Brain pericyte (primary cell): ENCODE measurements at places on chromosomes 6 and 20.

- DNase-seq = no peak
Measured at GRCh38 chr6:129120856-129121638, 238.1 kb downstream of the LAMA2 start.

DNA sequence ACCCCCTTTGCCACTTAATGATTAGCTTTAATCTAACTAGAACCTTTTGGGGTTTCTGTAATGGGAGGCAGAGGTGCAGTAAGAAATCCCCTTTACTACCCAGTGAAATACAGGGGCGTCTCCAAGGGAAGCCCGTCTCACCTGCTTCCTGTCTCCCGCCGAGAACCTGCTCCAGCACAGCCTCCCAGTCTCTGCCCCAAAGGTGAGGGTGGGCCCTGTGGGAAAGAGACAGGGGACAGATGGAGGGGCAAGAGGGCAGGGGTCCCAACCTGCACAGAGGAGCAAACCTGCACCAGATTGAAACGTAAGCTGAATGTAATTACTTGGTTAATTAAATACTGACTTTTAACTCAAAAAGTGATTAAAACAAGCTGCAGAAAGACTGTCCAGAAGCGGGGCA, 474.2 kb upstream of the SULF2 start:
- DNase-seq = no peak

DNA sequence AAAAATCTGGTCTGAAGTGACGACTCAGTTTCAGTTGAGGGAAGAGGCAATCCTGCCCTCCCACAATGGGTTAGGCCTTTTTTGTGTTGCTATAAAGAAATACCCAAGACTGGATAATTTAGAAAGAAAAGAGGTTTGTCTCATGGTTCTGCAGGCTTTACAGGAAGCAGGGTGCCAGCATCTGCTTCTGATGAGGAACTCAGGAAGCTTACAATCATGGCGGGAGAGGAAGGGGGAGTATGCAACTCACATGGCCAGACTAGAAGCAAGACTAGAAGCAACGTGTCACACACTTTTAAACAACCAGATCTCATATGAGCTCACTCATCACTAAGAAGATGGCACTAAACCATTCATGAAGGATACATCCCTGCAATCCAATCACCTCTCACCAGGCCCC, 529.3 kb downstream of the KIF16B start:
- no peak for DNase-seq

GRCh38 chr6:37483252-37483901, 16.3 kb downstream of the CCDC167 start:
- DNase-seq = no peak

DNA sequence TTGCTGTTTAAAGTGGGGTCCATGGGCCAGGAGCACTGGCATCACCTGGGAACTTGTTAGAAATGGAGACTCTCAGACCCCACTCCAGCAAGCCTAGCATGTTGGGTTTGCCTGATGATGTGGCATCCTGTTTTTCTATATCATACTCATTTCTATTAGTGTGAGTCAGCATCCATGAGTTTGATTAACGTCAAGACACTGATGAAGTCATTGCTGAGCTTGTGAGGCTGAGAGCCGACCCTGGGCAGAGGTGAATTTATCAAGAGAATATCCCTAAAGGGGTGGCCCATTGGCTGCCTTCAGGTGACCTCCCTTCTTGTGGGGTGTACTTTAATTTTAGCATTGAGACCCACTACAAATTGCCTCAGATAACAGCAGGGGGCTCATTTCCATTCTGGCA, 43.4 kb upstream of the RNF144B start:
- no peak for DNase-seq

GRCh38 chr6:43846556-43846955, 76.5 kb downstream of the VEGFA start:
- DNase-seq = no peak

GRCh38 chr20:17843246-17844132, 125.1 kb downstream of the SNX5 start:
- DNase-seq = peak; percentile 69

- DNase-seq = no peak
Measured at GRCh38 chr6:154542747-154543146, 32.3 kb upstream of the CNKSR3 start.

GRCh38 chr20:34082232-34082887, 29.7 kb downstream of the EIF2S2 start:
- no peak for DNase-seq

GRCh38 chr6:100173211-100173610, 179.2 kb upstream of the MCHR2 start:
- no peak for DNase-seq

- no peak for DNase-seq
Measured at GRCh38 chr6:147905711-147906110, 397.2 kb downstream of the SAMD5 start.

- DNase-seq = no peak
Measured at GRCh38 chr20:36425166-36425565, 116.2 kb upstream of the MYL9 start.

- no peak for DNase-seq
Measured at GRCh38 chr6:157172231-157172701, 151.1 kb downstream of the TMEM242 start.

- DNase-seq = no peak
Measured at GRCh38 chr6:150254770-150255169, 111.9 kb downstream of the PPP1R14C start.

DNA sequence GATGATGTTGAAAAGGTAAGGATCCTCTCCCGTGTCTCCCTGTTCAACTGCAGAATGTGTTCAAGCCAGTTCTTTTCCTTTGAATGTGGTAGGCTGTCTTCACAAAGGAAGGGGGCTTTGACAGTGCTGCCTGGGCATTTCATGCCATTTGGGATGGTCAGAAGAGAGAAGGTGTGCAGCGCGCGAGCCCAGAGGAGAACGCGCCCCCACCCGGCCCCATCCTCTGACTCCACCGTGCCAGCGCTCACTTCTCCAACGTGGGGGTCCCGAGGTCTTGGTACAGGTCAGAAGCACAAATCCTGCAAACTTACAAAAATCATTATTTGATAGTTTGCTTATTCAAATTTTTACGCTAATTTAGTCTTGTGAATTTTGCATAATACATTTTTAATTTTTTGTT, 14.4 kb downstream of the ENTPD6 start:
- no peak for DNase-seq

DNA sequence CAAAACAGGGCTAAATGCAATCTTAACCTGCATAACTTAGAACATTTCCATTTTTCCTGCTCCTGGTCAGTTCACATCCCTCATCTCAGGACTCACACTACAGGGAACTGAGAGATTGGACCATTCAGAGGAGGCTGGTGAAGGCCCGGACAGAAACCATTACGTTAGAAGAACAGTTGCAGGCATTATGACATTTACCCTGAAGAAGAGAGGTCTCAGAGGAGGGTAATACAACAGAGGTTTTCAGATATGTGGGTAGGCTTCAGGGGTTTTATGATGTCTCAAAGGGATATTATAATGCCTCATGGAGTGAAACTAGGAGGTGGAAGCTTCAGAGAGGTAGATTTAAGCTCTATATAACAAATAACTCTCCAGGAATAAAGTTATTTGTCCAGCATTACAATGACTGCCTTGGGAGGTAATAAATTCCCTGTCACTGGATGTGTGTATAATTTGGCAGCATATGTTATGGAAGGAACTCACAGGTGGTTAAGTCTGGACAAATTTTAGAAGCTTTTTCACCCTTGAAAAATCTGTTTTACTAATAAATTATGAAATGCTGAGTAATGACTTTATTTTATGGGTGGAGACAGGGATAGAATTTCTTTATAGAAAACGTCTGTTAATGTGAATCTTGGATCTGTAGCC, 36.7 kb upstream of the RIPOR2 start:
- DNase-seq = no peak

DNA sequence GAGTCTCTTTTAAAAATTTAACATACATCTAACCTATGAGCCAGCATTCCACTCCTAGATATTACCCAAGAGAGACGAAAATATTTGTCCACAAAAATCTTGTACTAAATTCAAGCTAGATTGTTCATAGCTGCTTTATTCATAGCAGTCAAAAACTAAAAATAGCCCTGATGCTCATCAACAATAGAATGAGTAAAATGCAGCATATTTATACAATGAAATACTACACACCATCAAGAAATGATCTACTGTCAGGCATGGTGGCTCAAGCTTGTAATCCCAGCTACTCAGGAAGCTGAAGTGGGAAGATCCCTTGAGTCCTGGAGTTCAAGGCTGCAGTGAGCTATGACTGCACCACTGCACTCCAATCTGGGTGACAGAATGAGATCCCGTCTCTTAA, 22.0 kb upstream of the SRC start:
- no peak for DNase-seq

DNA sequence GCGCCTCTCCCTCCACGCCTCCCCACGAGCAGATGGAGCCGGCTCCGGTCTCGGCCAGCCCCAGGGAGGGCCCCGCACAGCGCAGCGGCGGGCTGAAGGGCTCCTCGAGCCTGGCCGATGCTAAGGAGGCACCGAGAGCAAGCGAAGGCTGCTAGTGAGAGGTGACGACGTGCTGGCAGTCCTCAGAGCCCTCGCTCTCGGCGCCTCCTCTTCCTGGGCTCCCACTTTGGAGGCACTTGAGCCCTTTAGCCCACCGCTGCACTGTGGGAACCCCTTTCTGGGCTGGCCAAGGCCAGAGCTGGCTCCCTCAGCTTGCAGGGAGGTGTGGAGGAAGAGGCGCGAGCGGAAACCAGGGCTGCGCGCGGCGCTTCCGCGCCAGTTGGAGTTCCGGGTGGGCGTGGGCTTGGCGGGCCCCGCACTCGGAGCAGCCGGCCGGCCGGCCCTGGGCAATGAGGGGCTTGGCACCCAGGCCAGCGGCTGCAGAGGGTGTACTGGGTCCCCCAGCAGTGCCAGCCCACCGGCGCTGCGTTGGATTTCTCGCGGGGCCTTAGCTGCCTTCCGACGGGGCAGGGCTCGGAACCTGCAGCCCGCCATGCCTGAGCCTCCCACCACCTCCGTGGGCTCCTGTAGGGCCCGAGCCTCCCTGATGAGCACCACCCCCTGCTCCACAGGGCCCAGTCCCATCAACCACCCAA, 2.5 kb upstream of the TMEM14C start:
- no peak for DNase-seq

- peak; percentile 68 for DNase-seq
Measured at GRCh38 chr6:42045538-42046460, 4.5 kb upstream of the TAF8 start.

DNA sequence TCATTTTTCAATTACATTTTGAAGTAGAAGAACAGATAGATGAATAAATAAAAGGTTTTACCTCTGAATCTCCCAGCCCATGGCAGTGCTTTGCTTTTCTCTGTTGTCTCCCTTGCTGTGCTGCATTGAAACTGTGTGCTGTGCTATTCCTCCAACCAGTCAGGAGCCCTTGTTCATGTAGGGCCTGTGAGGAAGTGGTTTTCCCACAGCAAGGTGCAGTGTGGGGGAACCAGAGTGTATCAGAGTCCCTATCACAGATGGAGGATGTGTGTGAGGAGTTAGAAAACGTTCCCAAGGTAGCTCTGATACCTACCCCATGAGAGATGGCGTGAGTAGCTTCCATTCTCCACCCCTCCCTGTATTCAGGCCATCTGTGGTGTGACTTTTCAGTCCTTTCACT, 72.8 kb upstream of the RALGAPA2 start:
- no peak for DNase-seq

DNA sequence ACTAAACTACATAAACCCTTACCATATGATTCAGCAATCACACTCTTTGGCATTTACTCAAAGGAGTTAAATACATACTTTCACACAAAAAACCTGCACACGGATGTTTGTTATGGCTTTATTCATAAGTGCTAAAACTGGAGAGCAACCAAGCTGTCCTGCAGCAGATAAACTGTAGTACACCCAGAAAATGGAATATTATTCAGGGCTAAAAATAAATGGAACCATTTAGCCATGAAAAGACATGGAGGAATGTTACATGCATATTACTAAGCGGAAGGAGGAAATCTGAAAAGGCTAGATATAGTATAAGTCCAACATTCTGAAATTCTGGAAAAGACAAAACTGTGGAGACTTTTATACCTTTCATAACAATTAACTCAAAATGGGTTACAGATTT, 73.6 kb upstream of the PHACTR3 start:
- no peak for DNase-seq

DNA sequence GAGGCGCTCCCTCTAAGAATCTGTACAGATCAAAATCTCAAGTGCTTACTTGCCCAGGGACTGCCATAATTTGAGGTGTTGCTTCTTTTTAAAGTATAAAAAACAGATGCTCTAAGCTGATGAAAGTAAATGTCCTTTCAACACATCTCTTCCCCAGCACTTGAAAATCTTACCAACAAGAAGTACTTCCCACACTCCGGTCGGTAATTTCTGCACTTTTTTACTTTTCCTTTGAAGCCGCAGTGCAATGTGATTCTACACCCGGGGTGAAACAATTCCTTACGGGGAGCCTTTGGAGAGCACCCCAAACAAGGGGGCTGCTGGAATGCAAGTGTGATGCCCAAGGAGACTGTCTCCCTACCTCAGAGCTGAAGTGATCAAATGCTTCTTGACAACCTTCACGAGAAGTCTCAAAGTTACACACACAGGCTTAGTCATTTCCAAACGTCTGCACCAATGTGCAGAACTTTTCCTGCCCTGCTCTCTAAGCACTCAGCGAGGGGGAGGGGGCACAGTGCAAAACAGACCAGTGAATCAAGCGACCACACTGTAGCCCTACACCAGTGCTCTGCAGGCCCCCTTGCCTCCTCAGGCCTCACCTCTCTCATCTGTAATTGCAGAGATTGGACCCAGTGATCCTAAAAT, 56.7 kb downstream of the ATXN1 start:
- no peak for DNase-seq

- no peak for DNase-seq
Measured at GRCh38 chr6:144854654-144855053, 569.5 kb downstream of the UTRN start.

DNA sequence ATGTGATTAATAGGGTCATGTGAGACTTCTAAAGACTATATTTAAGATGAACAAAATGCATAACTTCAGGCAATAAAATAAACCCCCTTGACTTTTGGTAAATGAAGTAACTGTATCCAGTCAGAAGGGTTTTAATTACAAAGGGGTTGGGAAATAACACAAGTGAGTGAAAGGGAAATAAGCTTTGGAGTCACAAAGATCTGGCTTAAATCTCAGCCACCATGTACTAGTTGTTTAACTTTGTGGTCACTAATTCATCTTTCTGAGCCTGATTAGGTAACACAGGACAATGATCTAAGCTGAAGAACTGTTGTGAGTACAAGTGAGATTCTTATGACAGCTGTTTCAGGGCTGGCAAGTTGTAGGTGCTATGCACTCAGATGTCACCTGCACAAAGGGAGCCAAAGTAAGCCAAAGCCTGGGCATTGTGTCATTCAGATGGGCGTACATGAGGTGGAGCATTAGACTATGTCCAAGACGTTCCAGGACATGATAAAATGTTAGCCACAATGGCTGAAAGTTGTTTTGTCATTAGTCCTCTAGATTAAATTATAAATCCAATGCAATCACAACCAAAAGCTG, 13.8 kb downstream of the TOMM34 start:
- DNase-seq = no peak

- no peak for DNase-seq
Measured at GRCh38 chr6:84332139-84333034, 104.9 kb upstream of the CEP162 start.

DNA sequence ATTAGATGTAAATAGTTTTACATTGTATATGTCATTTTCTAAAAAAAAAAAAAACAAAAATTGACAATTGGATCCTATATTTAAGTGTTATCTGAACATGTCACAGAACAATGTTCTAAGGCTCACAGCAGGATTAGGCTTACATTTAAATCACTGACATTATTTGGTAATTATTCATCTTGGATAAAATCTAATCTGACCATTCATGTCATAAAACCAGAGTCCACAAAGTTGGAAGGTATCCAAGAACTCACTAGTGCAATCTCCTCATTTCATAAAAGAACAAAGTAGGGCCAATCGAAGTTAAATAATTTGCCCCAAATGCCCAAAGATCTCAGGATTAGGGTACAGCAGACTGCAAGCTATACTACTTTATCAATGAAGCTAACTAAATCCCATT, 73.0 kb downstream of the PDSS2 start:
- no peak for DNase-seq
